ENCODE measurements at places on chromosomes 6 and 20.

DNA sequence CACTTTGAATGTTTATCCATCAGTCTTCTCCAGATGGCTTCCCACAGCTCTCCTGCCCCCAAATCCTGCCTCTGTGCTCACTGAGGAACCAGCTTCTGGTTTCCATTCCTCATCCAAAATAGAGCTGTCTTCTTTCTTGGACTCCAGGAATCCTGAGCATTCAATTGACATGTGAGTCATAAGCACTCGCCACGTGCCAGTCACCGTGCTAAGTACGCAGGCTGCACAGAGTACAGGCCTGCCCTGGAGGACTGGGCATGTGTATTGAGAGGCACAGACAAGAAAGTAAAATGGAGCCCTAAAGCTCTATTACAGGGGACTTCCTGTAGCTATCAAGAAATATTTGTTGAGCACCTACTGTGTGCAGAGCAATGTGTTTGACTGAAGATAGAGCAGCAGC lies 39.7 kb upstream of the LRFN2 start:
- DNase-seq = no peak

DNA sequence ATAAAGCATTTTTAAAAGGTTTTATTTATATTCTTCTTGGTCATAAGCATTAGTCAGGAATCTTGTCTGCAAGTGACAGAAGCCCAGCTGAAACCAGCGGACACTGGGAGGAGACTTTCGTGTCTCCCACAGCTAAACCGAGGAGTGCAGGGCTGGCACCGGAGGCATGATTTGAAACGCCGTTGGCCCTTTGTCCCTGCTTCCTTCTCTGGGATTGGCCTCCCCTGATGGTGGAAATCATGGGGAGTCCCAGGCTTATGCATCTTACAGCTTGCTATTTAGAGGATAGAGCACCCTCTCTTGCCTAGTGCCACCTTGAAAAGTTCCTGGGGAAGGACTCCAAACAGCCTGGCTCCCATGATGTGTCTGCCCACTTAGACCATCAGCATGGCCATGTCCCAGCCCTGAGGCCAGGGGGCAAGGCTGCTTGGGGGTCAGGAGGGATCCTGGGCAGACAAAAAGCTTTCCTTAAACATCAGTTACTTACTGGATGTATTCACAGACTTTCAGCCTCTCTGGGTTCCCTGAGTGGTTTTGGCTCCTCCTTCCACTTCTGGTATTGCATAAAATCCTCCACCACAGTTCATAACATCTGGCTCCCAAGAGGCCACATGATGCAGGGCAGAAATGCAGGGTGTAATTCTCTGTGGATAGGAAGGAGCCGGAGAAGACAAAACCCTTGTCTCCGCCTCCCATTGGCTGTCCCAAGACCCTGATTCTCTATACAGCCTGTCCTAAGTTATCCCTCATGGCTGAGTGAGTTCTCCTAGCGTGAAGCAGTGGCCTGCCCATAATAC lies 49.3 kb upstream of the INSM1 start:
- no peak for DNase-seq

DNA sequence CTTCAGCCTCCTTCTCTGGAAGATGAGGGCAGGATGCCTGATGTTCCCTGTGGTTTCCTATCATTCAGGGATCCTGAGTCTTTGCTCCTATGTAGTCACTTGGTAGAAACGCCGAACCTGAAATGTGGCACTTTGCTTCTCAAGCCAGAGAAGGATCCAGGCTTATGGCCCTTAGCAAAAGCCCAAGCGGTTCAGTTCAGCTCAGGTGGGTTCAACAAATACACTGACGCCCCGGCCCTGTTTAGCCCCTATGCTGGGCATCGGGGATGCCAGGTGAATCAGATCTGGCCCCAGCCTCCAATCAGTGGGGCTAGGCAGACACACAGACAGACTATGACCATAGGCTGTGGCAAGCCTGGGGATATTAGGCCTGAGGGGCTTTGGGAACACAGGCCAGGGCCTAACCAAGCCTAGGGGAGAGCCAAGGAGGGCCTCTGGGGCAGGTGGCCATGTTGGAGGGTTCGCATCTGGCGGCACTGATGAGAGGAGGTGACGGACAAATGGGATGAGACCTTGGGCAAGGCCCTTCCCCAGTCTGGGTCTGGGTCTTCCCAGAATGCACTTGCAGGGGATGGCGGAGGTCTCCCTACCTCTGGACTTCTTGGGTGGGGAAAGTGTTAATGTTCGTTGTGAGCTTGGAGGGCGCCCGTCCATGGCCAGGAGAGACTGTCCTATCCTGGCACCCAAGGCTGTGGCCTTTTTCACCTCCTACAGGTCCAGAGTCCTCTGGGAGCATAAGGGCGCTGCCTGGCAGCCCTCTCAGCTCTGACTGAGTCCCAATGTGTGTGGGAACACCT lies 17.6 kb upstream of the SRC start:
- DNase-seq = no peak

- DNase-seq = no peak
These were observed 102.2 kb downstream of the SNX5 start for GRCh38 chr20:17866234-17867001.

DNA sequence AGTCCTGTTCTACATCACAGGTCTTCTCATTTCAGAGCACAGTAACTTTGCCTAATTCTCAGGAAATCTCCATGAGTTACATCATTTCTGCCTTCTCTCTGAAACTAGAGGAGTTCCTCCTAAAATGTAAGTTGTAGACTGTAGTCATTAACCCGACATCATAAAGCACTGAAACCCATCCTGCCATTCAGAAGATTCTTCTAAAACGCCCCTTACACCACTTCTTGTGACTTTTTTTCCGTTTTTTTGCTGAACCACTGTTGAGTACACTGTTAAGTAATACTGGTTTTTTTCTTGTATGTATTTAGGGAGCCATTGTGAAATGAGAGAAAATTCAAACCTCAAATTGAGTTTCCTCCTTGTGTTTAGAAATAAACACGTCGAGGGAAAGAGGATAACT lies 117.3 kb downstream of the MAP3K4 start:
- DNase-seq = no peak

DNA sequence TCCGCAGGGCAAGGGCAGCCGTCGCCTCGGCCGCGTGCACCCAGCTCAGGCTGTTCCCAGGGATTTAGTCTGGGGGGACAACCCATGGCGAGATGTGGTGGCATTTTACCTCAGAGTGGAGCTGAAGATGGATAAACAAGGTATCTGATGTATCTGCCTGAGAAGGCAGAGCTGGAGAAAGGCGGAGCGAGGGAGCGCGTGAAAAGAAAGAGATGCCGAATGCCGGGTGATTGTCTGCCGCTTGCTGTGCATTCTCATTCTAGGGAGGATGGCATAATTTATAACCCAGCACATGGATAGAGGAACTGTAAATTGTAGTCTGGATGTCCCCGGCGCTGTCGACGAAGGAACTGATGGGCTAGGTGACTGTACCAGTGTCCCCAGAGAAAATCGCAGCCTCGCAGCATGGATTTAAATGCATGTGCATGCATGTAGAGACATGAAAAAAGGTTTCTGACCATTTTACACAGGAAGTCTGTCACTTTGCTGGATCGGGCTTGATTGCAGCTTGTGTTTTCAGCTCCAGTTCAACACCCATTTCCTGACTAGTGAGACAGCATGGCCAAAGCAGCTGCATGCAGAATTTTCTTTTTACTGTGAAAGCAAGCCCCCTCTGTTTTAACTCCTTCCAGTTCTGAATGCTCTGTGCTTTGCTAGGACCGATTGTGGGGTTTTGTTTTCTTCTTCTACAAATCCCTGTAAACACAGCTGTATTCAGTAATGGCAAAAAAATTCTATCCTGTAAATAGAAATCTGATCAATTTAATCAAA lies 149.7 kb downstream of the PRL start:
- DNase-seq = no peak

DNA sequence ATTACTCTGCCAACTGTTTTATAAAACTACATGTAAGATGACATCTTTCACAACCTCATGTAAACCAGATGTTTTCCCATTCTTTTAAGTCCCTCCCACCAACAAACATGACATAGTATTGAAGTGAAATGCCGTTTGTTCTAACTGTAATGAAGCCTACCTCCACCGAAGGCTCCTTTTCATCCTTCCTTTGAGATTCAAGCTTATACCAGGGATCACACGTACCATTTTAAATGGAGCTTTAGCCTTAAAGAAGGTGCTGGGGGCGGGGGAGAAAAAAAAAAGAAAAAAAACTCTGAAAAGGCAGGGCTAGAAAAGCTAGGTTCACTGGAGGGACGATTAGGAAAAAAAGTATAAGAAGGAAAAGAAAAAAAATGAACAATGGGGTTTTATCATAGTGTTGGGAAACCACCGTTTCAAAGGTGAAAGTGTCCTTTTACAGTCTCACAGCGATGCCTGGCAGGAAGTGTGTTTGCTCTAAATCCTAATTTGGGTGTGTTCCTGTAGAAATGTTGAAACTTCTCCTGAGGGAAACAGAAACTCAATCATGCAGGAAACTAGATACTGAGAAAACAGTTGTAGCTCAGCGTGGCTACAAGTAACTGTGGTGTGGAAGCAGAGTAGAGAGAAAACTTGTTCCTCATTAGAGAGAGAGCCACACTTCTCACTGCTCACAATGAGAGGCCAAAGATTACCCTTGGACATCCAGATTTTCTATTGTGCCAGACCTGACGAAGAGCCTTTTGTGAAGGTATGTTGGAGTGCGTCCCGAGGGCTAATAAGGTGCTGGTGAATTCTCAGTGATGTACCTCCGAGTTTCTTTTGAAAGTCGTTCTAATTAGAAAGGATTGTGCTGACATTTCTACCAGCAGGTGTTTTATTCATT lies 37.6 kb upstream of the HINT3 start:
- DNase-seq = peak; percentile 35

DNA sequence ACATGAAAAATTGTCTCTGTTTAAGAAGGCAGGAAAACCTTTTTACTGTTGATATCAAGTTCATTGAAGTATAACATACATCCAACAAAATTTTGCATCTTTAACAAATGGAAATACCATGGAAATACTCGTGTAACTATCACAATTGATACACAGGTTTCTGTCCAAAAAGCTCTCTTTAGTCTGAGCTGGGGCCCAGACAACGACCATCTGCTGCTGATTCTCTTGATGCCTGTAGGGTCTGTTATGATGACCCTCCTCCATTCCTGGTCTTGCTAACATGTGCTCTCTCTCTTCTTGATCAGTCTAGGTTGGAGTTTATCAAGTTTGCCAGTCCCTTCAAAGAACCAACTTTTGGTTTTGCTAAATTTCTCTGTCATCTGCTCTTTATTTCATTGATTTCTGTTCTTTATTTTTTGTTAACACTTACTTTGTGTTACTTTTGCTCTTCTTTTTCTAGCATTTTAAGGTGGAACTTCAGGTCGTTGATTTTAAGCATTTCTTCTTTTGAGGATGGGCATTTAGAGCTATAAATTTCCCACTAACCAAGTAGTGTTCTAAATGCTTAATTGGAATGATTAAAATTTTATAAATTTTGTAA lies 116.8 kb downstream of the PSMB1 start:
- DNase-seq = no peak

GRCh38 chr6:71349976-71350615 lies 61.5 kb downstream of the OGFRL1 start:
- no peak for DNase-seq

- no peak for DNase-seq
These were observed 14.0 kb downstream of the IGF2R start for GRCh38 chr6:159982731-159983506.

DNA sequence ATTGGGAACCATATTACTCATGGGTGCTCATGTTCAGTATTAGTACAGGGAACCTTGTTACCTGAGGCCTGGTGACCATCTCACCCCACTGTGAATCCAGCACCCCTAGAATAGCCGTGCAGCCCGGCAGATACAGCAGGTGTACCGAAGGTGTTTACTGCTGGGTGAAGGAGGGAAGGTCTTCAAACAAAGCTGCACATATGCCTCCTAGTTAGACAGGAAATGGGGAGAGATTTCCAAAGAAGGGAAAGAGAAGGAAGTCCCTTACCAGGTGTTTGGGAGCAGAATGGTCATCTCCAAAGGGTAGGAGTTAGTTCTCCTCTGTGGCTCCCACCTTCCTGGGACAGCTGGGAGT lies 2.4 kb upstream of the CST1 start:
- no peak for DNase-seq

- peak; percentile 21 for DNase-seq
These were observed 116.1 kb upstream of the TRAF3IP2 start for GRCh38 chr6:111721753-111722154.

DNA sequence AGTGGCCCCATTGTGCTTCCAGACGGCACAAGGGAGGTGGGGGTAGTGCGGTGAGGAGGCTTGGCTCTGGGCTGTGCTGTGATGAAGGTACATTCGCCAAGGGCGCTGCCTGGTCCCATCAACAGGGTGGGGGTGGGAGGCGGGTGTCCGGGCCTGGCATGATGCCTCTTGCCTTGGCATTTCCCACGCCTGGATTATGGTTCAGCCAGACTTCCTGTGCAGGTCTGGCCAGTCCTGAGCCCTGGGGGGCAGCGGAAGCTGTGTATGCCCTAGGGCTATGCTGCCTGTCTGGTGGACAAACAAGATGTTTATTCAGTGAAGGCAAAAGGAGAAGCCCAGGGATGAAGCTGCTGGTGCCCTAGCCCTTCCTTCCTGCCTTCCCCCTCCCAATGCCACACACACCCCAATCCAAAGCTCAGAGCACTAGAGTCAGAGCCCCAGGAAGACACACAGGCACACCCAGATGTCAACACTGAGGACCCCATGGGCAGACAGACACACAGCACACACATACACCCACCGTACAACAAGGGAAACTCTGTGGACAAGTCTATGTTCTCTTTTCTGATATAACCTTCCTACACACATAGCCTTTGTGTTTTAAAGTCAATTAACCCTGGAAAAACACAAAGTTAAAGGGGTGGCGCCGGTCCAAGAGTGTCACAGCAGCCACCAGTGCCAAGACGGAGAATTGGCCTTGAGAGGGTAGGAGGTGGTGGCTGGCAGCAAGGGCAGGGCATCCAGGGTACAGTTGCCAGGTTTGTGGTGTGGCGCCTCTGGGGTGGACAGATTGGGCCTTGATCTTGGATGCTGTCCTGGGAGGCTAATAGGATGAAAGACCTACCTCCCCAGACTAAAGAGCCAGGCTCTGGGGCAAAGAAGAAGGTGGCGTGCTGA lies 54.7 kb upstream of the SAYSD1 start:
- DNase-seq = no peak

- DNase-seq = no peak
These were observed 13.4 kb upstream of the RPS6KA2 start for GRCh38 chr6:166640342-166641043.

Data from activated CD4-positive, alpha-beta T cell treated with anti-CD3 and anti-CD28 coated beads for 4 hours (primary cell).